ENCODE measurements at places on chromosomes 16 and 17.

GRCh38 chr16:31071861-31072260 lies 2.2 kb downstream of the ZNF668 start:
- no peak for DNase-seq

DNA sequence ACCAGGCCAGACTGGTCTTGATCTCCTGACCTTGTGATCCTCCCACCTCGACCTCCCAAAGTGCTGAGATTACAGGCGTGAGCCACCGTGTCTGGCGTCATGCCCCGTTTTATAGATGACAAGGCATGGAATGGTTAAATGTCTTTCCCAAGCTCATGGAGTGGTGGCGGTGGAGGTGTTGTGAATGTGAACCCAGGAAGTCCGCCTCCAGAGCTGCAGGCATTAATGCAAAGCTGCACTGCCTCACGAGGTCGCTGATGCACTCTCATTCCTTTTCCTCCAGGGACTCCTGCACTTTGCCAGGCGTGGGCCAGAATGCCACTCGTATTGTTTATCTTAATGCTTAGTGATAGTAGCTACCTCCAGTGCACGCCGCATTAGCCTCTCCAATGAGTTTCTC lies 149.6 kb downstream of the WWOX start:
- DNase-seq, result no peak

GRCh38 chr17:13589658-13590057 lies 12.1 kb downstream of the HS3ST3A1 start:
- DNase-seq, result no peak

DNA sequence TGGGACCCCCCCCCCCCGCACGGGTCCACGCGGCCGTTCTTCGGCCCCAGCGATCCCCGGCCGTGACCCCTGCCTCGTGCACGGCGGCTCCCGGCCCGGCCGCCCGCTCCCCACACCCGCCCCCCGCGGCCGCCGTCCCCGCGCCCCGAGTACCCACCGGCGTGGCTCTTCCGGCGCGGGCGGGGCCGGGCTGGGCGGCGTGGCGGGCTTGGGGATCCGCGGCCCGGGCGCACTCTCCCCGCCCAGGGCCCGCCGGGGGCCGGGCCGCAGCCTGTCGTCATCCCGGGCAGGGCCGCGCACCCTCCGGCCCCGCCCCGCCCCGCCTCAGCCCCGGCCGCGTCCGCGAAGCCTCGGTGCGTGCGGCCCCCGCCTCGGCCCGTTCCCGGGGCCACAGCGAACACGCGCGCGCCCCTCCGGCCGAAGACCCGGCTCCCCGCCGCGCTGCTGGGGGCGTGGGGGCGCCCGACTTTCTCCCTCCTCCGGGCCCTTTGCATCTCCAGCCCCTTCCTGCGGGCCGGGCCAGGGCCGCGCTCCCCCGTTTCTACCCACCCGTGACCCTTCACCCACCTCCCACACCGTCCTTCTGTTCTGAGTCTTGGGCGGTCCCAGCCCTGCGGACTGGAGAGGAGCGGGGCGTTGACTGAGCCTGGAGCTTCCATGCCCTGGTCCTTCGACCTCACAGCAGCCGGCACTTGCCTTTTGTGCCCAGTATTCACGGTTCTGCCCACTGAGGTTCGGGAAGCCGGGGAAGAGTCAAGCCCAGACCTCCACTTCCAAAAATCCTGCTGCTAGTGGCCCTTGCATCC lies 840 bp downstream of the MYO1C start:
- no peak for DNase-seq

GRCh38 chr16:35239561-35239960 lies 1780.1 kb downstream of the TP53TG3F start:
- no peak for DNase-seq

DNA sequence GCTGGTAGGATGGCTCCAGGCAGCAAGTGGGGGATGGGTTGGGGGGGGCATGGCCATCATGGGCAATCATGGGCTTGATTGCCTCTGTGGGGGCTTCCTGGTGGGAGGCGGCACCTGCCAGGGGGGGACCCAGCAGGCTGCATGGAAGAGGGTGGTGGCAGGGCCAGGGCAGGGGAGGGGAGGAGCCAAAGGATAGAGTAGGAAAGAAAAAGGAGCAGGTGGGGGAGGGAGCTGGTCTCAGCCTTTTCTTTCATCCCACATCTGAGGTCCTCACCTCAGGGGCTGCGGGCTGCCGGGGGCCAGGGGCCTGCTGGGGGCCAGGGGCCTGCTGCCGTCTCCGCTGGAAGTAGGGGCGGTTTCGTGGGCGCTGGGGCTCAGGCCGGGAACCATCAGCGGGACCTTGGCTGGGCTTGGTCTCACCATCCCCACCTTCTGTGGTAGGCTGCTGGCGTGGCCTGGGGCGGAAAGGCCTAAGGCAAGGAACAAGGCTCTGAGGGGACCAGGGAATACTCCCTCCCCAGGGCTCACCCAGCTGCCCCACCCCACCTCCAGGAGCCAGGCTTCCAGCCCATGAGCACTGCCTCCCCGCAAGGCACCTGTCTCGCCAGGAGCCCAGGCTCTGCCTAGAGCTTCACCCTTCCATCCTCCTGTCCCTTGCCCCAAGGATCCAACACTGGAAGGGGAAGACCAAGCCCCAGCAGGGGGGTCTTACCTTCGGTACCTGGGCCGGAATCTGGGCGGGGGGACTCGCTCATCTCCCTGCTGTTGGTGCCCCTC lies 5.0 kb downstream of the YBX2 start:
- no peak for DNase-seq

DNA sequence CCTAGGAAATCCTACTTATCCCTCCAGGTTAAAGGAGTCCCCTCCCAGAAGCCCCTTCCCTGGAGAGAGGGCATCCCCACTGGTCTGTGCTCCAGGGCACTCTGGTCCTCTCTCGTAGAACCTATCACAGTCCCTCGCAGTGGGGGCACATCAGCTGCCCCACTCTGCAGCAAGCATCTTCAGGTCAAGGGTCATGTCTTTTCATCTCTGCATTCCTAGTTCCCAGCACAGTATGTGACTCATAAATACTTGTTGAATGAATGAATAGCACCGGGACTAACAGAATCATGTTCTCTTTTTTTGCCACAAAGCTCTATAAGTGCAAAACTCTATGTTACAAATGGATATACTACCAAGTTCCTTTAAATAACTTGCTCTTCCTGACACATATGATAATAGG lies 36.0 kb downstream of the RNF157 start:
- no peak for DNase-seq

GRCh38 chr16:58307583-58308312 lies 12.9 kb upstream of the PRSS54 start:
- no peak for DNase-seq

GRCh38 chr16:51569203-51569931 lies 418.3 kb upstream of the SALL1 start:
- DNase-seq, result no peak

GRCh38 chr16:71412270-71413160 lies 29.3 kb downstream of the TLE7 start:
- peak; percentile 35 for DNase-seq

All from stimulated activated CD8-positive, alpha-beta memory T cell treated with anti-CD3 and anti-CD28 coated beads, Interleukin-2, amount 100 ng/mL, for 1 hour (primary cell).